B cell (primary cell): ENCODE measurements at places on chromosomes 7 and 10.

DNA sequence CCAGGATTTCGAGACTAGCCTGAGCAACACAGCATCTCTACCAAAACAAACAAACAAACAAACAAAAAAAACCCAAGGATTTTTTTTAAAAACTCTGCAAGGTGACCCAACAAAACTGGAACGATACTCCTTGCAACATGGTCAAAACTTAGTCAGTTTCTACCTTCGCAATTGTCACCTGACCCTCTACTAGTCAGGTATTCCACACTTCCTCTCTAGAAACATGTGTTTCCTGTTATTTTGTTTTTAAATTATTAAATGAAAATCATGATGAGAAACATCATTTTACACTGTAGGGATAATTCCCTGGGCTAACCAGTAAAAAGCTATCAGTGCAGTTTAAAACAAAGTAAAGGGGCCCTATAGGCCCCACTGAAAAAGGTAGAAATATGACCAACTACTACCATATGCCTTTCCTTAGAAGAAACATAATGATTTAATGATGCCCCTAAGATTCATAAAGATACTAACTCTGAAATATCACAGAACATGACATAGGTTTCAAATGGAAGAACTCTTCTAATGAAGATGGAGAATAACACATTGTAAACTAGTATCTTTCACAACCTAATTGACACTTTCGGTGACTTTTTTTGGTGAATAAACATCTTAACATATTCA, 8.7 kb downstream of the BRAF start:
- peak; percentile 38 for DNase-seq

DNA sequence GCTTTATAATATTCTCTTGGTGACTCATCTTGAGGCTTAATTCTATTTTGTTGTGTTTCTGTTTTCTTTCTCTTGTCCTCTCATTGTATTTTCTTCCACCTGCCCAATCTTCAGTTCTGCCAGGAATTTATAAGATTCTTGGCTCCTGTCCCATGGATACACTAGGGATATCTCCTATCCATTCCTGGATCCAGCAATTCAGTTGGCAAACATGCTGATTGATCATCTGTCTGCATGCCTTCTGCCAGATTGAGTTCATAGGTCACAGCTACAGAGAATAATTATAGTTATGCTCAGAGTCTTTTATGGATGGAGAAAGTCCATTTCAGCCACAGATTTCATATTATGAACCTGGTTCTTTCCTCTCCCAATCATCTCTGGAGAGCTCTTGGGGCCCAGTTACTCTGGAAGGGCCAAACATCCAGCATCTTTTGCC, 140.4 kb upstream of the MAGI2 start:
- no peak for DNase-seq

- DNase-seq: no peak
Measured at GRCh38 chr10:13512564-13512963, 16.2 kb downstream of the BEND7 start.

DNA sequence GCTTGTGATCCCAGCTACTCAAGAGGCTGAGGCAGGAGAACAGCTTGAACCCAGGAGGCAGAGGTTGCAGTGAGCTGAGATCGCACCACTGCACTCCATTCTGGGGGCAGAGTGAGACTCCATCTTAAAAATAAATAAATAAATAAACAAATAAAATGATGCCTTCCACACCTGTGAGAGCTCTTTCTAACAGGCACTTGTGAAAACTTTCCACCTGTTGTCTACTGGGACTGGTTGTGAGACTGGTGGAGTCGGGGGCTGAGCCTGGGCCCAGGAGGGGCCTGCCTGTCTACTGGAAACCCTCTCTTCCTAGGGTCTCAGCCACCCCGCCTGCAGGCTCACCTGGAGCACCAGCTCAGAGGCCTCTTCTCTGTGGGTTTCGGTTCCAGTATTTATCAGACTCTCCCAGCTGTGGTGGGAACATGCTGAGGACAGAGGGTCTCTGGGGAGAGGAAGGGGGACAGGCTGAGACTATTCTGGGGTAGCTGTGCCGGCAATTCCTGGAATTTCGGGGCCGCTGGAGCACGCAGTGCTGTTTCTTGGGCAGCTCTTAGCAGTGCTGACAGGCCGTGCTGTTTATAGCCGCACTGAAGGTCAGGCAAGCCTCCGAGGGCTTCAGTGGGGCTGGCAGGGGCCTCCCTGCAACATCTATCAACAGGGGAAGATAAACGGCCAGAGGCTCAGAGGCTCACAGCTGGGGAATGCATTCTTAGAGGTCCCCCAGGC, 3.8 kb downstream of the LDB3 start:
- no peak for DNase-seq

- DNase-seq: no peak
Measured at GRCh38 chr7:91239171-91239604, 25.0 kb upstream of the FZD1 start.

DNA sequence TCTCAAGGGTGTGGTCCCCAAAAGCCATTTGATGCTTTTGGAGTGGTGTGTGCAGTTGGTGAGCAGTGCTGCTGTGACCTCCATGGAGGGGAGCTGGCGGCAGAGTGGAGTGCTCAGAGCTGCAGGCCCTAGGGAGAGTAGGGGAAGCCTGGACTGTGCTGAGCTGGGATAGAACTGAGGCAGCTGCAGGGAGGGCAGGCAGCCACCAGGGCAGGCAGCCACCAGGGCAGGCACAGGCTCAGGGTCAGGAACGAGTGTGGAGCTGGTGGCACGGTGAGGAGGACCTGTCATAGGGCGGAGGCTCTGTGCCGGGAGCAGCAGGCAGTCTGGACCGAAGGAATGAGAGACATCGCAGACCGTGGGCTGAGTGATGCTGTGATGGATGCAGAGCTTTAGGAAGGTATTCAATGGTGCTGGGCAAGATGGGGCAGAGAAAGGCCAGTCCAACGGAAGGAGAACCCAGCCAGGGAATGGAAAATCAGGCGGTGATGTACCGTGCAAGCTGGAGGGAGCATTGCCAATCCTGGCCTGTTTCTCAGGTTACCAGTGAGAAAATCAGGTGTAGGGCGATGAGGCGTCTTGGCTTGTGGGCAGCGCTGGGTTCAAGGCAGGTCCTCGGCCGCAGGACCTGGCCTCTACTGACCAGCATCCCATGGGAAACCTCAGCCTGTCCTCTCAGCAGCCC, 152.6 kb downstream of the CAMK1D start:
- DNase-seq: no peak

- no peak for DNase-seq
Measured at GRCh38 chr7:26550492-26550891, 258.8 kb downstream of the SNX10 start.

GRCh38 chr7:119748251-119748860, 524.6 kb upstream of the KCND2 start:
- no peak for DNase-seq
